Urinary bladder (tissue), 4 donors: ENCODE measurements at places on chromosomes 1 and 21. TPM values are rescaled to one million over a fixed set of nuclear protein-coding genes. Genes with fewer than 3 reads are reported as not detected.

The PDZK1IP1 gene
- total RNA-seq, result not detected

The DNM3 gene
- total RNA-seq, result 11.7 TPM

The TAS1R1 gene
- not detected for total RNA-seq

The FAM3B gene
- total RNA-seq, result 22.2 TPM

The PROK1 gene
- total RNA-seq, result not detected

The HORMAD1 gene
- 0.26 TPM for total RNA-seq

The RPTN gene
- total RNA-seq, result not detected

The KMO gene
- 0.37 TPM for total RNA-seq

The OR2T33 gene
- not detected for total RNA-seq

The ADCY10 gene
- total RNA-seq, result 0.37 TPM

The STPG1 gene
- total RNA-seq, result 2.4 TPM

The PTAFR gene
- total RNA-seq, result 3.0 TPM

The MSH4 gene
- total RNA-seq, result 0.90 TPM

DNA sequence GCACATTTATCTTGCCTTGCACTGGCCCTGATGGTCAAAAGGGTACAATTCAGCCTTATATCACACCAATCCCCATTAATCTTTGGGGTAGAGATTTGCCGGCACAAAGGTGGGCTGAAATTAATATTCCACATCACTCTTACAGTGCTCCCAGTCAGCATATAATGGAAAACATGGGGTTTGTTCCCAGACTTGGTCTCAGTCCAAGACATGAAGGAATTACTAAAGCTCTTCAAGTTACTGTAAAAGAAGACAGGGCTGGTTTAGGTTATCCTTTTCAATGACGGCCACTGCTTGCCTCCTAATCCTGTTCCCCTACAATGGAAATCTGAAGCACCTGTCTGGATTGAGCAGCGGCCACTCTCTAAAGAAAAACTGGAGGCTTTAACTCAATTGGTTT lies 160.7 kb downstream of the IER5 start:
- DNase-seq, result no peak

- no peak for DNase-seq
Measured at GRCh38 chr1:199794105-199794863, 233.2 kb upstream of the NR5A2 start.

GRCh38 chr1:237759377-237759776 lies 131.3 kb downstream of the ZP4 start:
- DNase-seq, result no peak

GRCh38 chr1:216617081-216617875 lies 106.0 kb downstream of the ESRRG start:
- no peak for DNase-seq

- no peak for DNase-seq
Measured at GRCh38 chr1:155392898-155393411, 72.3 kb downstream of the RUSC1 start.

DNA sequence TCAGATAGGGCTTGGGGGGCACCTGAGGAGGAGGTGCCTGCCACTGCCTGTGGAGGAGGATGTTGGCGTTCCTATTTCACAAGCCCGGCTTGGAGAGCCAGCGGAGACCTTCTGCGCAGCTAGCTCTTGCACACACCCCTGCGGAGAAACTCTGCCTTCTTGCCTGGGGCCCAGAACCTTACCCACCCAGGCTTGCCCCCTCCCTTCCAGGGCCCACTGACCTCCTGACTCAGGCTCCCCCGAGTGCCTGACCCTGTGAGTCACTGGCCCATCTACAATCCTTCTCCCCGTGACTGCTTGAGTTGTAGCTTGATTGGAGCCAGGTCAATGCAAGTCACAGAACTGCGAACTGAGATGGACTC lies 3.4 kb downstream of the HES2 start:
- no peak for DNase-seq

DNA sequence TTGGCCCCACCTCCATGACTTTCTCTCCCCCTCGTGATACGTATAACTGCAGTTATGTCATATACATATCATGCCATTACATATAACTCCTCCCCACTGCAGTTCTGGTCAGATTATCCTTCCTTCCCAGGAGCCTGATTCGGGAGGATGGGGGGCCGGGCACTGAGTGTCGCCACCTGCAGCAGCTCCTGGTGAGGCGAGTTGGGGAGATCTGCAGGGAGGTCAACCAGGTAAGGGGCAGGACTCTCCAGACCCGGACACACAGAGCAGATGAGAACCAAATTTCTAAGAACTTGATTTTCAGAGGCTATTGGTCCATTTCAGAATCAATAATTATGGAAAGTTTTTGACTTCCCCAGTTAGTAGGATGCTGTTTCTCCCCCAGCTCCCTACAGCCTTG lies 19.5 kb downstream of the HYI start:
- DNase-seq, result no peak

DNA sequence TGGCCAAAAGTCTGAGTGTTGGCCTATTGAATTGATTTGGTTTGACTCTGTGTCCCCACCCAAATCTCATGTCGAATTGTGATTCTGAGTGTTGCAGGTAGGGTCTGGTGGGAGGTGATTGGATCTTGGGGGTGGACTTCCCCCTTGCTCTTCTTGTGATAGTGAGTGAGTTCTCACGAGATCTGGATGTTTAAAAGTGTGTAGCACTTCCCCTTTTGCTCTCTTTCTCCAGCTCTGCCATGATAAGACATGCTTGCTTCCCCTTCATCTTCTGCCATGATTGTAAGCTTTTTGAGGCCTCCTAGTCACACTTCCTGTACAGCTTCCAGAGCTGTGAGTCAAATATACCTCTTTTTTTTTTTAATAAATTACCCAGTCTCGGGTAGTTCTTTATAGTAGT lies 297.1 kb upstream of the ZRANB2 start:
- no peak for DNase-seq

DNA sequence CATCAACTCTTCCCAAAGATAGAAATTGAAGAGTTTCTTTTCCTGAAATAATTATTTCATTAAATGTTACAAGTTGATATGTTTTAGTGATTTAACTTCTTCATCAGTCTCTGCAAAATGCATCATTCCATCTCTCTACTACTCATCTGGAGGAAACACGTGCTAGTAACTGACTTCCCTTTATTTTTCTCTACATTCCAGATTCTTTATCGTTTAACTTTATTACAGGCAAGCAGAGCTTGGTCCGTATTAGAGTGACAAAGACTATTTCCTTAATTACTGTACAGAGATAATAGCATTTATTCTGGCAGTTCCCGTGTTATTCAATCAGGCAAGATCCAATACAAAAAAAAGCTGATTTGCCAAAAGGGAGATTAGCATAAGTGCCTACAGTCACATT lies 88.6 kb downstream of the TM2D1 start:
- DNase-seq, result no peak

- no peak for DNase-seq
Measured at GRCh38 chr21:39029086-39029755, 154.0 kb downstream of the PSMG1 start.

DNA sequence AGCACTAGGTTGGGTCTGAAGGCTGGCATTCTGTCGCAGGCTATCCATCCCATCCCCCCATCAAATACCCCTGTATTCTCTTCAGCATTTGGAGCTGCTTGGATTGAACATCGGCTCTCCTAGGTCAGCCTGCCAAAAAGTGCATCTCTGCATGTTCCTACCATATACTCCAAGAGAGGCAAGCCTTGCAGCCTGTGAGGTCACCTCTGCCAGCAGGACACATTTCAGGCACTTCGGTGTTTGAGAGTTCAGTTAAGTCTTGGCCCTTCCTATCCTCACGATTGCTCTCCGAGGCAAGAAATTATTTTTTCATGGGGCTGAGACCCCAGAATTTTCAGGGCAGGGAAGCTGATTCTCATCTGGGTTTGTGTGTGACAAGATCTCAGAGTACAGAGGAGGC lies 2.6 kb downstream of the GPR25 start:
- DNase-seq, result no peak

- DNase-seq, result no peak
Measured at GRCh38 chr1:217617126-217617525, 13.8 kb downstream of the GPATCH2 start.

GRCh38 chr1:92964316-92964715 lies 3.1 kb upstream of the DIPK1A start:
- DNase-seq, result no peak

DNA sequence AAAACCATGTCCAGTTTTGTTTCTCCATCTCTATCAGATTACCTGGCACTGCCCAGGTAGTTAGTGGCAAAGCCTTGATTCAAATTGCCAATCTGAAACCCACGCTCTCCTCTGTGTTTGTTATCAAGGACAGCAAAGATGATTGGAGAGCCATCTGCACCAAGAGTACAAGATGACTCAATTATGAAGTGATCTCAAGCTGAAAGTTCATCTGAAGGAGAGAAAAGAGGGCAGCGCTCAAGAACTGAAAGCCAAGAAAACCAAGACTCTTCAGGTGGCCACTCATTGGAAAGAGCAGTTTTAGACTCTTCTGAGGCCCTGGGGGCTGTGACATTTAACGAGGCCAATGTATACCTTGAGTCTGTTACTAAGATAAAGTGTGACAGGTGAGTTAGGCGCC lies 13.8 kb downstream of the RXRG start:
- DNase-seq, result no peak

DNA sequence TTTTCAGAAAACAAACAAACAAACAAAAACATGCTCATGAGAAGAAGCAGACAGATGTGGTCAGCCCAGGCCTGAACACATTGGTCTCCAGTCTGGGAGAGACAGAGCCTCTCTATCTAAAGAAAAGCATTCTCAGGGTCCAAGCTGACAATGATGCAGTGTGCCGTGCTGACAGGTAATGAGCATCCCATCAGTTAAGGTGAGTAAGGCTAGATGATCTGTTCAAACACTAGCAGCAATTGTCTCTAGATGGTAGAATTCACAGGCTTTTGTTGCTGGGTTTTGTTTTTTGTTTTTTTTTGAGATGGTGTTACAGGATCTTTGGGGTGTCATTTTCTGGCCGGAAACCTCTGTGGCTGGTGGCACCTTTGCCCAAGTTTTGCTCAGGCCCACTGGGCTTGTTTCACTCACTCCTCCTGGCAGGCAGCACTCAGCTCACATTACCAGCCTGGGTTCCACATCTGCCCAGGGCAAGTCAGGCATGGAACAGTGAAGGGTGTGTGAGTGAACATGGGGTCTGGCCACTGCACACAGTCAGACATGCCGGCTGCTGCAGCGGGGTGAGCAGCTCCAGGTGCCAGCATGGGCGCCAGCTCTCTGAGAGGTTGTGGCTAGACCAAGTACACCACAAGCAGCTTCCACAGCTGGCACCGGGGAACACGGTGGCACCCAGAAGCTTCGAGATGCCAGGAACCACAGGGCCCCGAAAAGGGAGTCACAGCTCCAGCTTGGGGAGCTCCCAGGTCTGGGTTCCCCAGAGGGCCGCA lies 2.5 kb upstream of the C1QA start:
- no peak for DNase-seq

- DNase-seq, result no peak
Measured at GRCh38 chr1:25748531-25749205, 51.3 kb upstream of the SELENON start.

- DNase-seq, result no peak
Measured at GRCh38 chr1:109621379-109622136, 1.9 kb downstream of the AMPD2 start.

- no peak for DNase-seq
Measured at GRCh38 chr1:180941518-180942275, 29.0 kb downstream of the KIAA1614 start.

DNA sequence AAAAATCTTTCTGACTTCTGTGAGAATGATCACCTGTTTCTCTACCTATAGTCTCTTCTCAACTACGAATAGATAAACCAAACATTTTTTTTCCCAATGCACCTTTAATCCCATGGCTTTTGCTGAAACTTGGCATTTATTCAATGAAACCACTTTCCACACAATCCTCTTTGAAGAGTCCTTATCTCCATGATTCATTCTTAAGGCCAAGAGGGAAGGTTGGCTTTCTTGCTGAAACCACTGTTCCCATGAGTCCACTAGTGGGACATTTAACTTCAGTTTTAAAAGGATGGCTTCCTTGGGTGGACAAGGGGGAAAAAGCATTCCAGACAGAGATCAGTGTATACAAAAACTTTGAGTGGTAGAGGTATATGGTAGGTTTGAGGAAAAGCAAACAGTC lies 73.6 kb downstream of the CRB1 start:
- DNase-seq, result no peak

GRCh38 chr1:110637475-110637874 lies 31.3 kb upstream of the KCNA2 start:
- no peak for DNase-seq

GRCh38 chr1:102318104-102318806 lies 321.5 kb upstream of the OLFM3 start:
- no peak for DNase-seq

- no peak for DNase-seq
Measured at GRCh38 chr1:169326956-169327268, 40.7 kb downstream of the NME7 start.

DNA sequence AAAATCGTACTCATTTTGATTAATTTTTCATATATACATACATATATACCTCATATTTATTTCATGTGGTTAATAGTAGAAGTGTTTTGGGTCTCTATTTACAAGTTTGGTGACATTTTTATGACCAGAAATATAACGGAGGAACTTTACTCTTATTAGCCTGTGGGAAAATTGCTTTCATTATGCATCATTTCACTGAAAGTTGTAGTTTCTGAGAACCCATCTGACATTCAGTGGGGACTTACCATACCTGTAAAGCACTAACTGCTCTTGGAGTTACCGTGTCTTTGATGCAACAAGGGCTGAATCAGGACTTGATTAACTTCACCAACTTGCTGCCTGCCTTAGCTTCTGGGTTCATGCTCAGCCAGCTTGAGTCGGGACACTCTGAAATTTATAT lies 49.9 kb upstream of the ITPKB start:
- no peak for DNase-seq

DNA sequence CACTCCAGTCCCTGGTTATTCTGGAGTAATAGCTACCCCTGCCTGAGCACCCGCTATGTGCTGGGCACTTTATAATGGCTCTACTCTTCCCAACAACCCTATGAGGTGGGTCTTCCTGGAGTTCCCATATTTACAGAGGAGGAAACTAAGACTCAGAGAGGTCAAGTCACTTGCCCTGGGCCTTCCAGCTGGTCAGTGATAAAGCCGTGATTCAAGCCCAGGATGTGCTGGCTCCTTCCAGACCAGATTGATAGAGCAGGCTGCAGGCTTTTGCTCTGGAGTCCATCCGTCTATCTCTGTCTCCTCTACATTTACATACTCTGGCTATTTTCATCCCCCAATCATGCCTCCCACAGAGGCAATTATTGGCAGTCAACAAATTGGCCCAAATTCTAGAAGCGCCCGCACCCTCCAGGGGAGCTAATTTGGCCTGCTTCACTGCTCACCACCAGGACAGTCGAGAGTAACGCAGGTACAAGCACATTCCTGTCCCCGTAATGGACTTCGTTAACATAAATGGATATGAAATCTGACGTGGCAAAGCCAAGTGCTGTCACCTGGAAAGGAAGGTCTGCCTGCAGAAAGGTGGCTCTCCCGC lies 39.8 kb upstream of the SELENON start:
- DNase-seq, result no peak

GRCh38 chr1:24929398-24930259 lies 447 bp downstream of the RUNX3 start:
- DNase-seq, result no peak

GRCh38 chr1:228315945-228316588 lies 90.6 kb downstream of the TRIM11 start:
- DNase-seq, result no peak

- no peak for DNase-seq
Measured at GRCh38 chr21:29726044-29726443, 213.8 kb downstream of the GRIK1 start.
